ENCODE measurements at places on chromosomes 5 and 9. TPM values are rescaled to one million over a fixed set of nuclear protein-coding genes. Genes with fewer than 3 reads are reported as not detected.

Gene TLX3
- not detected for total RNA-seq

Gene AFAP1L1
- 0.56 TPM for total RNA-seq

Gene ZFAND5
- 368 TPM for total RNA-seq

Gene CD180
- 0.08 TPM for total RNA-seq

Gene SYK
- total RNA-seq: 1.2 TPM

Gene TRIM36
- 0.14 TPM for total RNA-seq

Gene SPINK13
- not detected for total RNA-seq

Gene FSTL4
- total RNA-seq: not detected
